GM23248 (cell line): ENCODE measurements at places on chromosomes 2 and 18. TPM values are rescaled to one million over a fixed set of nuclear protein-coding genes. Genes with fewer than 3 reads are reported as not detected.

CD8B2 gene
- total RNA-seq = not detected in 2 replicates

GRCh38 chr2:27802547-27802946 lies 31.0 kb downstream of the MRPL33 start:
- DNase-seq = no peak

EDAR gene
- total RNA-seq = not detected in 2 replicates

ABCG5 gene
- total RNA-seq = not detected in 2 replicates
